CD4-positive, CD25-positive, alpha-beta regulatory T cell (primary cell): ENCODE measurements at places on chromosomes 12 and 14. TPM values are rescaled to one million over a fixed set of nuclear protein-coding genes. Genes with fewer than 3 reads are reported as not detected.

CARMIL3 gene
- polyA plus RNA-seq, result not detected

CTSG gene
- not detected for polyA plus RNA-seq

FAM90A1 gene
- polyA plus RNA-seq, result not detected

AHNAK2 gene
- not detected for polyA plus RNA-seq

FOXN4 gene
- not detected for polyA plus RNA-seq

KRT5 gene
- not detected for polyA plus RNA-seq

OTX2 gene
- polyA plus RNA-seq, result not detected

BATF gene
- polyA plus RNA-seq, result 113 TPM

NAB2 gene
- 1.1 TPM for polyA plus RNA-seq

KRT83 gene
- polyA plus RNA-seq, result not detected

BIN2 gene
- polyA plus RNA-seq, result 236 TPM

KRT77 gene
- not detected for polyA plus RNA-seq

SIX1 gene
- polyA plus RNA-seq, result not detected

DHRS2 gene
- polyA plus RNA-seq, result 0.25 TPM
